Breast epithelium (tissue), 4 donors: ENCODE measurements at places on chromosomes 2 and 18. TPM values are rescaled to one million over a fixed set of nuclear protein-coding genes. Genes with fewer than 3 reads are reported as not detected.
A peak's percentile ranks its signal among the peaks of the same experiment; 100 is the strongest.

DNA sequence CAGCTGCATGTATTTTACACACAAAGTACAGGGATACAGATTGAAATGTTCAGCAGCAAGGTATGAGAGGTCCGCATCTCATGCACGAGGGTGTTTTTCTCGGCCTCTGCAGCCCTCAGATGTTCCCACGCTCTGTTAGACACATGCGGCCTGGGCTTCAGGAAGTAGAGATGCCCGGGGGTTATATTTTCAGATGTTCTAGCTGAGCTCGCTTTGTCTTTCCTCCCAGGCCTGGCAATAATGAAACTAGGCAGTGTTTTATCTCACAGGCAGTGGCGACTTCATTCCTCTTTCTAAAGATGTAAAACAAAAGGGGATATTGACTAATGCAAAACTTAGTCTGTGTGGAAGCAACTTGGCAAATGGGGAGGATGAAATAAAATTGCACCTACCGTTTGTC is 190.7 kb downstream of the GBX2 start:
- no peak for DNase-seq

DNA sequence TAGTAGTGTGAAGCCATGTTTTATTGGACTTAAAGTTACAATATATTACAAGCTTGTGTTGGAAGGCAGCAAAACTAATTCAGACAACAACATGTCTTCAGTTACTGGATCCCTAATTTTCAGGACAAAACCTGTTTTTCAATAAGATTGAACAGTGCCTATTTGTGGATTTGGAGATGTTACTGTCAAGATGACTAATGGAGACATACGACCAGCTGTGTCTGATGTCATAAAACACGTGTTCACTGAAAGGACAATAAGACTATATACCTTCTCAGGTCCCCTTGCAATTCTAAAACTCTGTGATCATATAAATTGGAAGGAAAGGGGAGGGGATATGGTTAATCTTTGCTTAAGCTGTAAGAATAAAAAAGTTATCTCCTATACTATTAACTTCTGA is 21.7 kb downstream of the METTL21A start:
- DNase-seq, result no peak

GRCh38 chr2:27249159-27249890 is 13.5 kb downstream of the SLC30A3 start:
- DNase-seq, result no peak

TMEM198 gene
- total RNA-seq, result 1.8 TPM

GRCh38 chr18:53148123-53148522 is 808.1 kb downstream of the DCC start:
- no peak for DNase-seq

DNA sequence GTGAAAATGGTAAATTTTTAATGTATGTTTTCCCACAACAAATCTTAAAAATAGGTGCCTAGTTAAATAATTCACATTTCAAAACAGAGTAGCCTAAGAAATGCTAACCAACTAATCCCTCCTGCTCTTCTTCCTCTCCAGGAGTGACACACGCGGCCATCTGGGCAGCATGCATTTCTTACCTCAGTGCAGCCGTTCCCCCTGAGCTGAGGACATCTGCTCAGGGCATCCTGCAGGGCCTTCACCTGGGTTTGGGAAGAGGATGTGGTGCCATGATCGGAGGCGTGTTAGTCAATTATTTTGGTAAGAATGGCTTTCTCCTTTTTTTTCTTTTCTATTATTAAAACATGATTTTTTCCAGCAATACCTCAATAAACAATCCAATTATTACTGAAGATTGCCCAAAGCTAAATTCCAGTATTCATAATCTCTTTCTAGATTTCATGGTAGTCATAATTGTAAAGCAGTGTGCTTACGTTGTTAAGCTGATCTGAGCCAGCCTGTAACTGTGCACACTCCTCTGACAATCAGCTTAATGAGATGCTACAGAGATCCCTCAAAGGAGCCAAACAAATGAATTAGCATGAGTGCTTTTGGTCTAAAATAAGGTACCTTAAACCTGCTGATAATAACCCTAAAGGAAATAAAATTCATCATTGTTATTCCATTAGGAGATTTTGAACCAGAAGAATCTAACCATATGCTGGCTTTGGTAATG is 45.8 kb downstream of the NEMP2 start:
- no peak for DNase-seq

CKAP2L gene
- 0.96 TPM for total RNA-seq

DNA sequence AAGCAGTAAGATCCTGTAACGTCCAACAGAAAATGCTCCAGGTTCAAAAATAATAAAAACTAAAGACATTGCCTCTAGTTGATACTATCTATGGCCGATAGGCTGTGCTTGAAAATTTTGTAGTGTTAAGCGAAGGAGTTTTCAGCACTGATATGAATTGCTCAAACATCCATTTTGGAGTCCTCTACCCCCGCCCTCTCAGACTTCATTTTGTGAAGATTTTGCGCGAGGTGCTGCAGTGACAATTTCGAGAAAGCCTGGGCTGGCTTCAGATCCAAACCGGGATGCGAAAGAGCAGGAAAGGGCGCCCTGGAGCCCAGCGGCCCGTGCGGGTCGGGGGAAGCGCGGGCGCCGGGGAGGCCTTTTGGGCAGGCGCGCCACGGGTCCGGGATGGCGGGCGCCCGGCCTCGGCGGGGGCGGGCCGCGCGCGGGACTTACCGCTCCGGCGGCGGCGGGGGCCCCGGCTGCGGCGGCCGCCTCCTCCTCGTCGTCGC is 1.8 kb downstream of the SP3 start:
- DNase-seq, result peak; percentile 49

- DNase-seq, result no peak
These were observed 134.7 kb downstream of the NCOA1 start for GRCh38 chr2:24625728-24626127.

AQP12B gene
- not detected for total RNA-seq

DNA sequence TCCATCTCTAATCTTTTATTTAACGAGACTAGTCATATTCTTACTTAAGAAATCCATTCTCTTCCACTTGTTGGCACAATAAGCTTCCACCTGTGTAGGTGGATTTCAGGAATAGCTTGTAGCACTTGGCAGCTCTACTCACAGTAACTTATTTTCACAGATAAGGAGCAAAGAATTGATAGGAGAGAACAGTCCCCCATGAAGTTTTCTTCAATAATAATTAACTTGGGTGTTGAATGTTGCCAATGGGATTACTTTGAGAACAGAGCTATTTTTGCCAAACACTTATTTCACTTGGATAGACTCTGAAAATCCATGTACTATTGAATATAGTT is 1388.6 kb upstream of the PIK3C3 start:
- DNase-seq, result no peak

DNA sequence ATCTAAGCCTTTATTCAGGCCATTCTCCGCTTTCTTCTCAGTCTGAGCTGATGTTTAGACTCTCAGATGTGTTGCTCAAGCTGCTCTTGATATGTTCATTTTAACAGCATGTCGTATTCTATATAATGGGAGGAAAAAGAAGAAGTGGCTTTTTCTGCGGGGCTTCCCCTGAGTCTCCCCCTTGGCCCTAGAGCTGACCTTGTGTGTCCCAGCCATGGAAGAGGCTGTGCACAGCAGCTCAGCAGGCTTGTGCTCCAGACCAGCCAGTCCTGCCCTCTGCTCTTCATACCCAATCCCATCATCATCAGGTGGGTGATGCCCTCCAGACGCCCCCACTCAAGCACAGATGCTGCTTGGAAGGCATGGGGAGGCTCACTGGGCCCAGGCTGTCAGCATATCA is 155.1 kb upstream of the CELF4 start:
- DNase-seq, result no peak

AQP12A gene
- total RNA-seq, result not detected

DNA sequence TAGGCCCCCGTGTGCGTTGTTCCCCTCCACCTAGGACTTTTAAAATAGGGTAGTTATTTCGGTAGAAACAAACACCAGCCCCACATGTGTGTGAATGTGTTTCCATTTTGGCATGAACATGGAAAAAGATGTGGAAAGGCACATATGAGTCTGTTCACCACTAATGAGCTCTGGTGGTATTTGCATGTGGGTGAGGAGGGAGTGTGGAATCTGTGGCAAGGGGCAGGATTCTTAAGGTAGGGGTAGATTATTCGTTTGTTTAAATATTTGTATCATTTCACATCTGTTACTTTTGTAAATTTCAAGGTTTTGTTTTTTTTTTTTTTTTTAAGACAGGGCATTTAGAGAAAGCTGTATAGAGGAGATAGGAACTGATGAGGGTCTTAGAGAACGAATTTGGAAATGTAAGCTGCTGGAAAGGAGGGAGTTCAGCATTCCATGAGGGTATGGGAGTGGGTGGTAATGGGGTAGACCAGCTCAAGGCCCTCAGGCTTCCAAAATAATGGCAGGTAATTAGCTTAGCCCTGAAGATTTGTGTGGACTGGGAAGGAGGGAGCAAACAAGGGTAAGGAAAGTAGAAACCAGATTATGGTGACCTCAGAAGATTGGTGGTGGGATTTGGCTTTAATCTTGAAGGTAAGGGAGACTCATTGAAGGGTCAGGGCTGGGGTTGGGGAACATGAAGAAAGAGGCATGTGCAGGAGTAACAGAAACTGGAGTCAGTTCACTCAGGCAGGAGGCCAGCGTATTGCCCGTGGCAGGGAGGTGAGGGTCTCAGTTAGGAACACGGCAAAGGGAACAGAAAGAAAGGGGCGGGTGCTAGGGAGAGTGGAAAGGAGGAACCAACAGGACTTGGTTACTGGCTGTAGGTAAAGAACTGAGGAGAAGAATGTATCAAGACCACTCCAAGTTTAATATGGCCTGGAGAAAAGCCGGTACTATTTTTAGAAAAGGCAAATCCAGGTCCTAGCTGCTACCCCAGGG is 123.6 kb downstream of the PLB1 start:
- DNase-seq, result no peak

DNA sequence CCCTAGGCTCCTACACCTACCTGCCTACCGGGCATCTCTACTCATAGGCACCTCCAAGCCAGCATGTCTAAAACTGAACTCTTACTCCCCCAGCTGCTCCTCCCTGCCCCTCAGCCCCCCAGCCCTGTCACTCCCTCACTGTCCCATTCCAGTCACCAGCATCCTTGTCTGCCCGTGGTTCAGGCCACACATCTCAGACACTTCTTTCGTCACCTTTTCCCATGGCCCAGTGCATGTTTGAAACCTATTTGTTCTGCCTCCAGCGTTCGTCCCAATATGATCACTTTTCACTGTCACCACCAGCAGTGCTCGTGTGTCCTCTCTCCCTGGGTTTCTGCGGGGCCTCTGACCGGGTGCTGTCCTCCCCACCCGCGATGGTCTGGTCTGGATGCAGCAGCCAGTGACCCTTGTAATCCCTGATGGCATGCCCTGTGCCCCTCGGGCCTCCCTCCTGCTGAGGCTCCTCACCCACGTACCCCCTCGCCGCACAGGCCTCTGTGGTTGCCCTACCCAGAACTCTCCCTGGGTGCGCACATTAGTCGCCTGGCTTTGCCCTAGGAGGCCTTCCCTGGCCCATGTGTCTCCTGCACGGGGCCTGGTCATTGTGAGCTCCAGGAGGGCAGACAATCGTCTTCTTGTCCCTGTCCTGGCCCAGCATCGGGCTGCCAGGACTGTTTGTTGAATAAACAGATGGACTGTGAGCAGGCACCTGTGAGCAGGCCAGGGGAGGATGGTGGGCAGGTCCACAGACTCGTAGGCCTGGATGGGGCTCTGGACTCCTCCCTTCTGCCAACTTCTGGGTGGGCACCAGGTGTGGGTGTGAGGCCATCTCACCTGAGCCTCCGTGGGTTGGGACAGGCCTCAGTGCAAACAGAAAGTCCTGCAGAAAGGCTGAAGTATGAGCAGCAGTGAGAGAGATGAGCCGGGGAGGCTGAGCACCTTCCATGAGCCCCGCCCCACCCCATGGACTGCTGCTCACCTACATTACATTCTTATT is 15.5 kb downstream of the LDLRAD4 start:
- DNase-seq, result no peak

GRCh38 chr2:175903384-175903936 is 98.6 kb downstream of the LNPK start:
- DNase-seq, result no peak

DNA sequence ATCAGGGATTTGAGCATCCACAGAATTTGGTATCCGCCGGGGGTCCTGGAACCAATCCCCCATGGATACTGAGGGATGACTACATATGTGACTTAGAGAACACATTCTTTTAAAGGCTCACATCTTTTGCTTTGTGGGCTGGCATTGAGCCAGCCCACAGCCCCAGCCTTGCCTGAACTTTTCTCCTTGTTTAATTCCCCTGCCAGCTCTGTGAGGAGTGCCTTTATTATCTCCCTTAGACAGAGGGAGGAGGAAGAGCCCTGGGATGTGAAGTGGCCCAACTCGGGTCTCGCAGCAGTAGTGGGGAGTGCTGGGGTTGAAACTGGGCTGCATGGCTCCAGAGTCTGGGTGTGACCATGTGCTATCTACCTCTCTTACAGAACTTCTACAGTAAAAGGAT is 7.6 kb downstream of the TTC39C start:
- no peak for DNase-seq

- DNase-seq, result no peak
These were observed 180.3 kb upstream of the PARD3B start for GRCh38 chr2:204364860-204365535.

DNA sequence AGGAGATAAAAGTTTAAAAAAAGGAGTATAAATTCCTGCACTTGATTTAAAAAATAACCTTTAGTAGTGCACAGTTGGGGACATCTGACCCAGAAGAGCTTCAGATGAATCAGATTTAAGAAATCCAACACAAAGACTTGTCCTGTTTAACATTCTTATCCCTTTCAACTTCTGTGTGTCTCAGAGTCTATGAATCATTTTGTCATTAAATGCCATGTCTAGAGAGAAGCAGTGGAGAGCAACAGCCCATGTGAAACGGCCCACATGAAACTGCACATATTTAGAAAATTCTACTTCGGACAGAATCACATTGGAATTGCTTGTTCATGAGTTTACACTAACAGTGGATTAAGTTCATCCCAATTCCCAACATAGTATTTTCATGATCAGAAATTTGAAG is 278.6 kb downstream of the SLC8A1 start:
- DNase-seq, result no peak

- DNase-seq, result no peak
These were observed 127.3 kb downstream of the PRKCE start for GRCh38 chr2:45778720-45779171.

- DNase-seq, result no peak
These were observed 37.4 kb downstream of the MEIS1 start for GRCh38 chr2:66472225-66472843.

GRCh38 chr2:156999661-157000060 is 257.8 kb upstream of the GALNT5 start:
- DNase-seq, result no peak

GRCh38 chr2:159539701-159540100 is 76.6 kb downstream of the BAZ2B start:
- no peak for DNase-seq

FMNL2 gene
- total RNA-seq, result 40.0 TPM
